ENCODE measurements at places on chromosomes 7 and 10. TPM values are rescaled to one million over a fixed set of nuclear protein-coding genes. Genes with fewer than 3 reads are reported as not detected.

OR2A42 gene
- total RNA-seq, result not detected

NRBF2 gene
- 27.8 TPM for total RNA-seq

KIN gene
- 8.7 TPM for total RNA-seq

FBXL13 gene
- 0.19 TPM for total RNA-seq

RAB19 gene
- total RNA-seq, result not detected

ABLIM1 gene
- total RNA-seq, result 32.5 TPM
